ENCODE measurements at places on chromosomes 1 and 21.

GRCh38 chr1:218971156-218971555 lies 202.5 kb upstream of the LYPLAL1 start:
- H3K27ac ChIP-seq: no peak overlapping the region
- H3K36me3 ChIP-seq: no peaks in the 10 kb centered on the region
- DNase-seq: no peak

- DNase-seq: no peak
- no peak overlapping the region for H3K4me3 ChIP-seq
- no peak overlapping the region for H3K27ac ChIP-seq
- no peaks in the 10 kb centered on the region for H3K36me3 ChIP-seq
These were observed 77.0 kb upstream of the ARHGAP29 start for GRCh38 chr1:94314222-94314858.

DNA sequence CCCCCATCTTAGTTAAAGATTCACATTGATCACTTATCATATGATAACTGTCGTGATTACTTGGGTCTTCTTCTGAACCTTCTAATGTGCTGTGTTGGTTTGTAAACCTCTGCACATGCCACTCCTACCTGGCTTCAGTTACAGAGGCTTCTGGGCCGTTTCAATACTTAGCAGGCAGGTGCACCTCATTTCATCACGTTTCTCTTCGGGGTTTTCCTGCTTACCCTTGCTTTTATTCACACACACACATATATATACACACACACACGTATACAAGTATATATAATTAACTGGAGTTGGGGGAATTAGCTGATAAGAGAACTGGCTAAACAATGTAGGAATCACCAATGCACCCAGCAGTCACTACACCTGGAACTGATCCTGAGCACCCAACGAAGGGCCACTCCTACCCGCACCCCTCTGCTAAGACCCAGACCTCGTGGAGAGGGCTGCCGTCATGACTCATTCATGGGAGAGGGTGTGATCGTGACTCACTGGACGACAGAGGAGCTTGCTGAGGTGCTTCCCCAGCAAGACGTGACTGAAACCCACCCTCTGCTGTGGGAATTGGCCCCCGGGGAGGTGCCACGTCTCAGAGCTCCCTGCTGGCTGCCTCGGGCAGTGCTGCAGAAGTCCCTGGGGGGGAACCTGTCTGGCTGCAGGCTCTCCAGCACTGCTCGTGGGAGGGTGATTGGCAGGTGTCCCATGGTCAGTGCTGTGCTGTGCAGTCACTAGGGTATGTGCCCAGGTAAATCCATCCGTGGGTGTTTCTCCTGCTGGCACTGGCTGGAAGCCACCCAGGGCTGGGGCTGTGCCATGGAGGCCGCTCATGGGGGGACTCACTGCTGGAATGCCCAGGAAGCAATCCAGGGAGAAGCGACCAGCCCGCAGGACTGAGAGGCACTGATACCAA lies 166.6 kb downstream of the DYRK1A start:
- H3K27ac ChIP-seq: no peak overlapping the region
- no peaks in the 10 kb centered on the region for H3K36me3 ChIP-seq
- peaks cover 45% of the 10 kb centered on the region for H3K27me3 ChIP-seq
- DNase-seq: peak; percentile 41
- H3K4me3 ChIP-seq: no peak overlapping the region
- H3K4me1 ChIP-seq: peaks cover 5% of the 10 kb centered on the region

DNA sequence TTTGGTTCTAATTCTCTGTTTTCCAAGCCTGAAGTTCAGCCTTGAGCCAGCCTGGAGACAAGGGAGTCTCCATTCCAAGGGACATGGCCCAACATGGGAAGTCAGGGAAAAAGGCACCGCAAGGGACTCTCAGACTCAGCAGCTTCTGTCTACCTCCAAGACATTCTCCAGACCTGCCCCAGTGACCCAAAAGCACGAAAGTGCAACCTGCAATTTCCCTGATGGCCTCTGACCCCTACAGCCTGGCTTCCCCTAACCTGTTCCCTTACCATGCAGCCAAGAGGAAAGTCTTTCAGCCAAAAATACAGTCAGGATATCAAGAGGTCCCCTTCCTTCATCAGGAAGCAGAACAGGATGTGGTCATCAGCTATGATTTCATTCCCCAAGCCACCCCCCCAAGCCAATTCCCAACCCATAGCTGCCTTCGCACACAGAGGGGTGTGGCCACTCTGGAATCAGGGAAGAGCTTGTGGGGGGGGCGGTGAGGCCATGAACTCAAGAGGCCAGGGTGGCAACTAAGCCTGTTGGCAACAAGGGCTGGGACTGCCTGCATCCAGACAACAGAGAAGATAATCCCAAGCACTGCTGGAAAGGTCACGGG lies 59.2 kb downstream of the TIAM1 start:
- no peak for DNase-seq
- H3K27me3 ChIP-seq: no peaks in the 10 kb centered on the region
- peaks cover 36% of the 10 kb centered on the region for H3K4me1 ChIP-seq
- no peak overlapping the region for H3K4me3 ChIP-seq
- H3K36me3 ChIP-seq: peaks cover 12% of the 10 kb centered on the region
- H3K27ac ChIP-seq: no peak overlapping the region

- no peak for DNase-seq
- no peaks in the 10 kb centered on the region for H3K27me3 ChIP-seq
- H3K4me1 ChIP-seq: peaks cover 98% of the 10 kb centered on the region
These were observed 8.7 kb downstream of the LAPTM5 start for GRCh38 chr1:30748699-30749401.

DNA sequence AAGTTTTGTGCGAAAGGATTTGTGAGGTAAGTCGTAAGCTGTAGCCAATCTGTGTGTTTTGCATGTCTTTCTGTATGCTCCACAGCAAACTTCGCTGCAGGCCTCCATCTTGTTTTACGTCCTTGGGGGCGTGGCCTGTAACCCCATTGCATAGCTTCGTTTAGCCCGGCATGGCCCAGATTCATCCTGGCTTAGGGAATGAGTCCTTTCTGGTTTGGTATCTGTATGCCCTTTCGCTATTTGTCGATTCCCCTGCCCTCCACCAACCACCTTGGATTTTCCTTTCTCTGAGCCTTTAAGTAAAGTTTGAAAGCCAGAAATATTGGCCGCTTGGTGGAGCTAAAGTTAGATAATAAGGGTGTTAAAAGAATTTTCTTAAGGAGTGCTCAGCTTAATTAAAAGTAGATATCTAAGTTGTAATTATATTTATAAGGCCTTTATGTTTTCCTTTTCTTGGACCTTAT lies 1.1 kb downstream of the THEM4 start:
- peaks cover 50% of the 10 kb centered on the region for H3K4me1 ChIP-seq
- H3K27ac ChIP-seq: peak overlapping the region; percentile 91

DNA sequence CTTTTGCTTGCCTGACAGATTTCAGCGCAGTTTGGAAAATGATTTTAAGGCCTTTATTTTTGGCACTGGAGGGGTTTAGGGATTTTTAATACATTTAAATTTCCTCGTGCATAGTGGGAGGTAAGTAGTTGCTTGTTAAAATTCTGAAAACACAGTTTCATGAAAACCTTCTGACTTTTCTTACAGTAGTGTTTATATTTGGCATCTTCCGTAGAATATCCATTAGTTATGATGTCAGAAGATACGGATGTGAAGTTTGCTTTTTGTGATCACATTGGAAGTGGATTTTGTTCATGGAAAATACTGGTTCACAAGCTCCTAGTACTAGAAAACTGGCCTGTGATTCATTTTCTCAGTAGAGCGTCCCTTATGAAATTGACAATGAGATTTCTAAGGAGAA lies 1.3 kb downstream of the RABGAP1L start:
- no peaks in the 10 kb centered on the region for H3K27me3 ChIP-seq
- H3K36me3 ChIP-seq: peaks cover 3% of the 10 kb centered on the region
- no peak for DNase-seq
- peak overlapping the region; percentile 93 for H3K27ac ChIP-seq
- H3K4me1 ChIP-seq: peaks cover 68% of the 10 kb centered on the region

Data from activated naive CD8-positive, alpha-beta T cell treated with anti-CD3 and anti-CD28 coated beads, Interleukin-2, amount 50 U/mL, for 24 hours (primary cell).